Activated CD4-positive, alpha-beta T cell treated with anti-CD3 and anti-CD28 coated beads, Interleukin-2, amount 10 ng/mL, durations not matched to agents 7 days and 5 days (primary cell): ENCODE measurements at places on chromosomes 12 and 14.

DNA sequence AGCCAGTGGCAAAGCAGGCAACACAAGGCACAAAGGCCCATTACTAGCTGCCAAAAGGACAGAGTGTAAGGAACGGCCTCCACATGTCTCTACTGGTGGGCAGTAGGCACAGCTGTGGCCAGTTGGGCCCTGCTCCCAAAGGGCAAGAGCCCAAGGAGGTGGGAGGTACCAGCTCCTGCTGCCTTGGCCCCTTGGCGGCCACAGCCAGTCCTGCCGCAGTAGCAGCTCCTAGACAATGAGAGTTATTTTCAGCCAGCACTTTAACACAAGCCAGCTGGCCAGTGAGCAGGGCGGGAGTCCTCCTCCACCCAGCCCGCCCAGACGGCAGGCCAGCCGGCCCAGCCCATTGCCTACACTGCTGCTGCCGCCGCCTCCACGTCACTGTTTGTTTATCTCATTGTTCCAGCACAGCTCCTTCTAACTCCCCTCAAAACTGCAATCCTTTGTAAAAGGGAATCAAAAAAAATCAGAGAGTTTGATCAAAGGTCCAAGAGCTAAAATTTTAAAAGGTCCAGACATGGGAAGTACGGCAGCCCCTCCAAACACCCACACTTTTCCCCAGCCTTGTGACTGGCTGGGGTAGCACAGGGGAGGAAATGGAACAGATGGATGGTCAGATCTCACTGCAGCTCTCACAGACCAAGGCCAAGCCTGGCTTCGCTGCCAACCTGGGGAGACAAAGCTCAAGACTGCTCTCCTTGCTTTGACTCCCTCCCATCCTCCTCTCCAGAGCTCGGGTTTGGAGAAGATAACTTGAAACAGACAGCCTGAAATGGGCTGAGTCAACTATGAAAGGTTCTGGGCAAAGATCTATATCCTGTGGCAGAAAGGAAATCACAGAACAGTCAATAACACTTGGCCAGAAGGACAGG is 33.5 kb downstream of the FMNL3 start:
- no peak for DNase-seq

DNA sequence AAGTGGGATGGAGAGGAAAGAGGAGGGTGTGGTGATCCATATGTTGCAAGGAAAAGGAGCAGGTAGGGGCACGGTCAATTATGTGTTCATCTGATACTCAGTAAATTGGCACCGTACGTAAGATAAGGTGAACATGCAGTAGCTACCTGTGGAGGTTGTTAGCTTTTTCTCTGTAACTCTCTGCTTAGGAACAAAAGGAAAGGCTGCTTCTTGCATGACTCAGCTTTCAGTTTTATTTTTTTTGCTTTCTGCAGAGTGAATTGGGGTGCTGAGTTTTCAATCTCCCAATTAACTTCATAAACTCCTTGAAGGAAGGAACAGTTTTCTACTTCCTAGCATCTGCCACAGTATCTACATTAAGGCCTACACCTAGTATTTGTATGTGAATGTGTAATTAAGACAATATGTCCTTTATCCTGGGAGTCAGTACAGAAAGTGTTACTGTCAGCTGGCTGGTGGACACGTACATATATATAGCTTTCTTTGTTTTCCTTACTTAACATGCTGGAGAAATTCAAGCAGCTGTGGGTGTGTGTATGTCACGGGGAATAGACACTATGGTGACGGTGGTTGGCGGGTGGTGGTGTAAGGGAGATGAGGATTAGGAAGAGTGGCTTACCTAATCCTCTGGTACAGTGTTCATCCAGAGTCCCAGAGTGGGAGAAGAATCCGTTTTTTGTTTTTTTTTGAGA is 40.1 kb upstream of the WNK1 start:
- DNase-seq, result no peak

- DNase-seq, result no peak
These were observed 315.1 kb upstream of the PRKD1 start for GRCh38 chr14:30242744-30243143.

DNA sequence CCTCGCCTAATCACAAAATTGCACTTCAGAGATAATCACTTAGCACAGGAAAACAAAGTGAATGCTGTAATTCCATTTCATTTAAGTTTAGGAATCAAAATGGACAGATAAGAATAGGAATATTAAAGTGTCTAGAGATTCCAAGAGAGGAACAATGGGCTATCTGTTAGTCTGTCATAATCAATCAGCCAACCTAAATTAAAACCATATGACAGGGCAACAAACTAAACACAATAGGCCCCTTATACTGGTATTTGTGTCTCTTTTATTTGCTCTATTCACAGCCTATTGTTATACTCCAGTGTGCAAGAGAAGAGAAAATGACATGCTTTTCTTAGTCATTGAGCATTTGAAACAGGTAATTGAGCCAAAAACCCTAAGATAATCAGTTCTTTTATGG is 259.4 kb downstream of the PRKD1 start:
- DNase-seq, result no peak
